ENCODE measurements at places on chromosomes 13 and 19.
A peak's percentile ranks its signal among the peaks of the same experiment; 100 is the strongest.

- no peak for DNase-seq
These were observed 14.6 kb downstream of the KBTBD7 start for GRCh38 chr13:41179593-41180250.

DNA sequence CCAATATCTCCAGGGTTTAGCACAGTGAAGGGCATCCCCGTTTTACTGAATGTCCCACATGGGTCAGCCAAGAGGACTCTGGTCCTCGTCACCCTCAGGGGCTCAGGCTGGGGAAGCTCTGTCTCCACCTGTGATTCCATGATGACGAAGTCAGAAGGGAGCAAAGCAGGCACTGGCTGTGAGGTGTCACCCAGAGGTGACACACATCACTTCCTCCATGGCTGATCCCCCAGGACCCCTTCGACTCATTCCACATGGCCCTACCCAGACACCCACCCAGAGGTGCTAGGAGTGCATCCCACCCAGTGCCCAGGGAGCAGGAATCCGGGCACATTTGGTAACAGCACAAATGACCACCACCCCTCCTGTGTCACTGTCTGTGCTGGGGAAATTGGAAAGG, 145.2 kb upstream of the VSTM2B start:
- no peak for DNase-seq

- no peak for DNase-seq
These were observed at the start of gene SMIM44 for GRCh38 chr19:3483226-3483628. Gene SMIM44, minus strand, starts transcription at chr19:3483441. Its CDS starts 38 bp downstream, at chr19:3483403.

- DNase-seq = no peak
These were observed 12.6 kb downstream of the NCR1 start for GRCh38 chr19:54918499-54918898.

GRCh38 chr19:49672131-49672919, 4.7 kb upstream of the PRMT1 start:
- peak; percentile 78 for DNase-seq

DNA sequence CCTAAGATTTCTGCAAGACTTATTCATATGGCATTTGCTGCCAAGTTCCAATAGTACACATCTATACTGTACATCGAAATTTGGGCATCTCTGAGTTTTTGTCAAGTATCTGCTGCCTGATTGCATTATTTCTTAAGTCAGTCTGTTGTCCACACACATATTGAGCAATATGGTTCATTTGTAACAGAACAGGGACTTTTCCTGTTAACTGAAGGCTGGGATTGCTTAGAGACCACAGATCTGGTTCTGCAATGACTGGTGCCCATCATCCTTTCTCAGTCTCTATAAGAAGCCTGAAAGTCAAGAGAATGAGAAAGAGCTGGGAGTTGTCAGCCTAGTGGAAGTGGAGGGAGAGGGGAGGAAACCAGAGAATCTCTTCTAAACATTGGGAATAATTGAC, 22.5 kb upstream of the MYCBP2 start:
- DNase-seq = no peak

GRCh38 chr13:82627183-82627582, 1255.1 kb downstream of the SLITRK1 start:
- no peak for DNase-seq

DNA sequence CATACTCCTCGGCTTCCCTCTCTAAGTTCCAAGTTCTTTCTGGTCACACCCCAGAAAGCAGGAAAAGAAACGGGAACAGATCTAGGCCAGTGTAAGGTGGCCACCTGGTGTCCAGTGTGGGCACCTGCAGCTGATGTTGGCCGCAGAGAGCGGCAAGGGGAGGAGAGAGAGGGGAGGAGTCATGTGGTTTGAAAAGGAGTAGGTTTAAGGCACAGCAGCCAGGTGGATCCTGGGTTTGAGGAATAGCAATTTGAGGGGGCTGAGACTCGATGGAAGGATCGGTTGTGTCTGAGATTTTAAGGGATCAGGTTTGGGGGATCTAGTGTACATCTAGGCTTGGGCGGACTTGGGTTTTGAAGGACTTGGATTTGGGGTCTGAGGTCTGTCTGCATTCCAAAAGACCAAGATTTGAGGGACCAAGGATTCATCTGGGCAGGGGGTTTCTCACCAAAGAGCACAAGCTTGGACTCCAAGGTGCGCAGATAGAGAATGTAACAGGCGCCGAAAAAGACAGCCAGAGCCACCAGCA, 1.2 kb downstream of the RABAC1 start:
- DNase-seq = peak; percentile 46

DNA sequence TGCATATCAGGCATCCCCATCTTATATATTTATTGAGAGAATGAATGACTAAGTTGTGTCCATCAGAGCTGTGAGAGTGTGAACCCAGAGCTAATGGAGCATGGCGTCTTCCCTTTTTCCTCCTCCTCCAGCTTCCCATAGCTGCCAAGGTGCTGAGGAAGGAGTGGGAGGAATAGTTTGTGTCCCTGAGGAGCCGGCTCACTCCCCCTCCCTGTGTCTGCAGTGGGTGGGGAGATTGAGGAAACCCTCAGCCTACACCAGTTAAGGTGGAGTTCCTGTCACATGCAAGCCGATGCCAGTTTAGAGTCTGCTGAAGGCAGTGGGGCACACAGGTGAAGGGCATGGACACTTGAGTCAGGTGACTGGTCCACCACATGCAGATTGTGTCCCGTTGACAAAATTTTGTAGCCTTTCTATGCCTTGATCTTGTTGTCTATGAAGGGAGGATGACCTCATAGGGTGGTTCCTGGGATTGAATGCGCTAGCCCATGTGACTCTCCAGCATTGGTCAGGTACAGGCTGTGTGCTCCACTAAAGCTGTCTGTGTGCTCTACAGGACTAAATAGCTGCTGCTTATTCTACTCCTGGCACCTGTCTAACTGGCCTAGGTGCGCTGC, 47.6 kb upstream of the GPI start:
- DNase-seq = peak; percentile 27

GRCh38 chr19:19540064-19540714, 2.1 kb downstream of the CILP2 start:
- DNase-seq = peak; percentile 56

DNA sequence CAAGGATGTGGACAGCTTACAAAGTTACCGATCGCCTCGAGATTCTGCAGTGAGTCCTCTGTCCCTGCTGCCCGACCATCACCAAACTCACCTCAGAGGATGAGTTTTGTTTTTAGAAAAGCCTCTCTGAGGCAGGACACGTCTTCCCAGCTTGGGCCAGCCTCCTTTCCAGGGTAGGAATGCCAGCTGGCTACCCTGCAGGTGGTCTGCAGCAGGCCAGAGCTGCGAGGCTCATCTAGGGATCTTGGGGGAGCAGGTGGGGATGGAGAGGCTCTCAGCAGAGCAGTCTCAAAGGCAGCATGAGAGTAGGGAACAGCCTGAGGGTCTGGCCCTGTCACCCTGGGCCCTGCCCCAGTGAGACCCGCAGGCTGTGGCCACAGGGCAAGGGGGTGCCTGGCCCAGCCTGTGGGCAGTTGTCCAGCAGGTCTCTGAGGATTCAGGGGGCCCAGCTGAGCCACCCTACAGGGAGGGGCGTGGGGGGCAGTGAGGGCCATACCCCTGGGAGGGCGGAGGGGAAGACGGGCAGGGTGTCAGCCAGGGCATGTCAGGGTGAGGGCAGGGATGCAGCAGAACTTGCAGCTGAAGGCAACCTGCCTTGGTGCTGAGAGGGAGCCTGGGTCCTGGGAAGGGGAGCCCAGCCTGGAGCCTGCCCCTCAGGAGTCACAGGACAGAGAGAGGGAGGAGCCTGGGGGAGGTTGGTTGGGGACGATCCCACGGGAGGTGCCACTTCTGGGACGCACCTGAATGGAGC, 57.3 kb upstream of the TPM4 start:
- DNase-seq = no peak

- no peak for DNase-seq
These were observed 495 bp downstream of the LSR start for GRCh38 chr19:35249146-35249847.

DNA sequence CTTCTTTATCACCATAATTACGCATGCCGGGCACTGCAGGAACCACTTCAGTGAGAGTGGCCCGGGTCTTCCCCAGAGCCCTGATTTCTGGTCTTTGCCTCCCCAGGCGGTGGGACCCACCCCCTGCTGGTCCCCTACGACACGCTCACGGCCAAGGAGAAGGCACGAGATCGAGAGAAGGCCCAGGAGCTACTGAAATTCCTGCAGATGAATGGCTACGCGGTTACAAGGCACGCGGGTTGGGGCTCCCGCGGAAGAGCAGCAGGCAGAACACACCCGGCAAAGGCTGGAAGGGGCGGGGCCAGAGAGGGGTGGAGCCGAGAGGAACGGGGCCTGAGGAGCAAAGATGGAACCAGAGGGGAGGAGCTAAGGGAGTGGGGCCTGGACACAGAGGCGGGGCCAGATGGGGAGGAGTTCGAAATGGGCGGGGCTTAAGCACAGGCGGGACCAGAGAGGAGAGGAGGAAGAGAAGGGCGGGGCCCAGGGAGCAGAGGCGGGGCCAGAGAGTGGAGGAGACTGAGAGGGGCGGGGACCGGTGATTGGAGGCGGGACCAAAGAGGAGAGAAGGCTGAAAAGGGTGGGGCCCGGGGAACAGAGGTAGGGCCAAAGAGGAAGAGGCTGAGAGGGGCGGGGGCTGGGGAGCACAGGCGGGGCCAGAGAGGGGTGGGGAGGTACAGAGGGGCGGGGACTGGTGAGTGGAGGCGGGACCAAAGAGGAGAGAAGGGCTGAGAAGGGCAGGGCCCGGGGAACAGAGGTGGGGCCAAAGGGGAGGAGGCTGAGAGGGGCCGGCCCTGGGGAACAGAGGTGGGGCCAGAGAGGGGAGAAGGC, 73.4 kb downstream of the RYR1 start:
- peak; percentile 87 for DNase-seq

DNA sequence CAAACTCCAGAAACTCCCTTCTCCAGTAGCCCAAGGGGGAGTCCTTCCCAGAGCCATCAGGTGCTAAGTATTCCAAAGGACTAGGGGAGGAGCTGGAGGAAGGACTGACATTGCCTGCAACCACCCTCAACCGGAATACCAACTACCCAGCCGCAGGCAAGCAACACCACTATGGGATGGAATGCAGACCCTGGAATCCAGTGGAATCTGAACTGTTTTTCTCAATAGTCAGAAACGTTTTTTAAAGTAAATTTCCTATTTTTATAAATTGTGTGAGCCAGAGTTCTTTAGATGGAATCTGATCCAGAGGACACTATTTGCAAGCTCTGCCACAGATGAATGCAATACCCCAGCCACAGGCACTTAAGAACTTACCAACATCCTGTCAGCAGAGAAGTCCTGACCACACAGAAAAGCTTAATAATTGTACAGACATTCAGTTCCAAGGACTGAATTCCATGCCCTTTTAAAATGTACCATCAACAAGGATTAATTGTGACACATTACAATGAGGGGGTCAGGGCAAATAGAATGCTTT, 92.1 kb downstream of the USP12 start:
- no peak for DNase-seq

- DNase-seq = no peak
These were observed 18.8 kb upstream of the ZMYM5 start for GRCh38 chr13:19882231-19882630.

DNA sequence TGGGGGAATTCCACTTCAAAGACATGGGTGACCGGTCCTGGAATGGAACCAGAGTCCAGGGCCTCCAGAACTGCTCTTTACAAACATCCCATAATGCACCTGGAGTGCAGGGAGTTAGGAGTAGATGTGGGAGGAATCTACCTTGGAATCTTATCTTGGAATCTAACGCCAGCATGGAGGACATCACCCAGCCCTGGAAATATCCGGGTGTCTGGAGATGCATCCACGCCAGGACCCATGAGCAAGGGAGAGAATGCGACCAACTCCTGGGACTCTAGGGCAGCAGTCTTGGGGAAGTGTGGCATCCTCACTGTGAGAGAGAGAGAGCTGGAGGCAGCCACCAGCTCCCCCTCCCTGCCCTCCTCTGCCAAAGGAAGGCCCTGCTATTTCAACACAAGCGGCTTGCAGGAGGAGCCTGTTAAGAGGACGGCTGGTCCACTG, 211.8 kb downstream of the UQCRFS1 start:
- no peak for DNase-seq

GRCh38 chr19:51111606-51112005, 3.4 kb upstream of the CTU1 start:
- DNase-seq = no peak

DNA sequence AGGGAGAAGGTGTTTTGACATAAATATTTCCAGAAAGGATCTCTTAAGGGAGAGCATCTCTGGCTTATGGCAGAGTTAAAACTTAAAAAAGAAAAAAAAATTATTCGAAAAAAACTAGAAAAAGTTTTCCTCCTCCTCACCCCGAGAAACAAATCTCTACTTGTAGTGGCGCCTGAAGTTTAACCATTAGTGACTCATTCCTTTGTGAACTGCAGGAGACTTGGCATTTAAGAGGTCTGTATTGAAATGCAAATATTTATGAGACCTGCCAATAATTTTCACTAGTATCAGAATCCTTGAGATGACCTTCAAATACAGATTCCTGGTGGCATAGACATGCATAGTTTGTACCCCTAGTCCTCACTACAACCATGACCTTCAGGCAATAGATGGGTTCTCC, 64.9 kb upstream of the MED4 start:
- DNase-seq = no peak

DNA sequence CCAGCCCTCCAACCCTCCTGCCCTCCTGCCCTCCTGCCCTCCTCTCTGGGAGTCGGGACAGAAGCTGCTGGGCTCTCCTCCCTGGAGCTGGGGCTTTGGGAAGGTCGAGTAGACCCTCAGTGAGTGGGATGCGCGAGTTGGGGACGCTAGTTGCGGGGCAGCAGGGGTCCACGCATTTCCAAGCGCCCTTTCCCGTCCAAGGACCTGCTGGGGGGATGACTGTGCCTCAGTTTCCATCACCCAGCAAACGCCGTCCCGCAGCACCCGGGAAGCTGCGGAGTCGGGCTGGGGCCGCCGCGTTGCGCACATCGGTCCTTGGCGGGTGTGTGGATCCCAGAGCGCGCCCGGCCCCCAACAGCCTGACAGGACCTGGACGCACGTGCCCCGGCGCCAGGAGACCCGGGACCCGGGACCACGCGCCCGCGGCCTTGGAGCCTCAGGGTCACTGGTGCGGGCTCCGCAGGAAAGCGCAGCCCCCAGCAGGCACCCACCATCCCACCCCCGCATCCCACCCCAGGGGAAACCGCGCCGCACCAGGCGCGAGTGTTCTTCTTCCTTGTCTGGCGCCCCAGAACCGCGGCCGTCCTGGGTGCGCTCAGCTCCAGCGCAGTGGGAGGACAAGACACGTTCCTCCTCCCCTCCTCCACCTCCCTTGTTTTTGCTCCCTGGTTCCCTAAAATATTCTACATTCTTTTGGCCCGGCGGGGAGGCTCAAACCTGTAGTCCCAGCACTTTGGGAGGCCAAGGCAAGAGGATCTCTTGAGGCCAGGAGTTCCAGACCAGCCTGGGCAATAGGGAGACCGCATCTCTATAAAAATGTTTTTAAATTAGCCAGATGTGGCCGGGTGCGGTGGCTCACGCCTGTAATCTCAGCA, 9.2 kb downstream of the ONECUT3 start:
- no peak for DNase-seq

- DNase-seq = no peak
These were observed 47.5 kb downstream of the OXGR1 start for GRCh38 chr13:96946709-96947311.

GRCh38 chr13:75251188-75251587, 230.8 kb downstream of the TBC1D4 start:
- no peak for DNase-seq

GRCh38 chr13:25579221-25579620, 207.4 kb downstream of the ATP8A2 start:
- DNase-seq = no peak

All from CD4-positive, alpha-beta T cell treated with Interleukin-15 for 4 hours (primary cell).